ENCODE measurements at places on chromosomes 2 and 18.

DNA sequence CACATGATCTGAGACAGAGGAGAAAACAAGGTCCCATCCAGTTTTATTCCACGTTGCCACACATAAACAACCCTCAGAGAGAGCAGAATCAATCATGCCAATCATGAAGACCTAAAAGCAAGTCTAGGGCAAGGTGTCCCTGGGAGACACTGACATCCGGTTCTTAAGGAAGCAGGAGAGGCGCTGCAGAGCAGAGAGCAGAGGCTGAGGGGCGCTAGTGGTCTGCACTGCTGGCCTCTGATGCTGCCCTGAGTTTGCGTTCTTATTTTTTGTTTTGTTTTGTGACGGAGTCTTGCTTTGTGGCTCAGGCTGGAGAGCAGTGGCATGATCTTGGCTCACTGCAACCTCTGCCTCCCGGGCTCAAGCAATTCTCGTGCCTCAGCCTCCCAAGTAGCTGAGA is 83.3 kb downstream of the SMIM21 start:
- no peak for DNase-seq

GRCh38 chr2:181467966-181468707 is 11.0 kb downstream of the ITGA4 start:
- DNase-seq, result no peak

DNA sequence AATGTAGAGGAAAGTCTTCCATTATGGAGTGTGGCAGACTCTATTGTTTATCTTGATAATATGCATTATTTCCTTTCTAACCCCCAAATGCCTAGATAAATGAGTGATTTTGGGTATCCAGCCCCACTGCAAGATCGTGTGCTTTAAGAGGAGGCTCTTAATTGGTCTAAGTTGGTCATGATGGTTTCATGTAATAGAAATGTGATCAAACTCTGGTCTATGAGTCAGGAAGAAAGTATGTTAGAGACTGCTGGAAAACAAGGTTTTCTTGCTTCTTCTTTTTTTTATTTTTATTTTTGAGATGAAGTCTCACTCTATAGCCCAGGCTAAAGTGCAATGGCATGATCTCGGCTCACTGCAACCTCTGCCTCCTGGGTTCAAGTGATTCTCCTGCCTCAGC is 344.5 kb upstream of the TNP1 start:
- DNase-seq, result no peak

DNA sequence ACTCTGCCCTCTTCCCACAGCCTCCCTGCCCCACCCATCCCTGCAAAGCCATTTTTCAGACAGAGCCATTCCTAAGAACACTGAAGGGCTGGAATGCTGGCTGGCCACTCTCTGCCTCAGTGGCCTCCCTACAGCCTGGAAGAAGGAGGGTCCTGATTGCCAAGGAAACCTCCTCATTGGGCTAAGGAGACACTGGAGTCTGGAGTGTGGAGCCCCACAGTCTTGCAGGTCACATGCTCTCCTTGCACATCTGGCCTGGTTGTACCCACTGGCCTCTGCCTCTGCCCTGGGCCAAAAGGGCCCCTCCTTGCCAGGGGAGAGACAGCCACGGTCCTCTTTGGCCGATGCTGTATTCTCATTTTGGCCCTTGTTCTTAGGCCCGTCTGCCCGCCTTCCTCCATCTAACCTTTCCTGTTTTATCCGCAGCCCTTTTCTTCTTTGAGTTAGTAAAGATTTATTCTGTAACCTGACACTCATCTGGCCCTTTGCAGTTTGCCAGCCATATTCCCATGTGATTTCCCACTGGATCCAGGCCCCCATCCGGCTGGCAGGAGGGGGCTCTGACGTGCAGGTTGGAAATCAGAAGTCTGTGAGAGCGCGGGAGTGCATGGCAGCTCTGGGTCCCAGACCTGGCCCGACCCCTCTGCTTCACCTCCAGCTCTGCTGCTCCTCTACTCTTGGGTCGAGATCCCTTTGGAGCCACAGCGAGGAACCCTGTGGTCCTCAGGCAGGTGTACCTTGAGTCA is 11.0 kb upstream of the CATIP start:
- no peak for DNase-seq

DNA sequence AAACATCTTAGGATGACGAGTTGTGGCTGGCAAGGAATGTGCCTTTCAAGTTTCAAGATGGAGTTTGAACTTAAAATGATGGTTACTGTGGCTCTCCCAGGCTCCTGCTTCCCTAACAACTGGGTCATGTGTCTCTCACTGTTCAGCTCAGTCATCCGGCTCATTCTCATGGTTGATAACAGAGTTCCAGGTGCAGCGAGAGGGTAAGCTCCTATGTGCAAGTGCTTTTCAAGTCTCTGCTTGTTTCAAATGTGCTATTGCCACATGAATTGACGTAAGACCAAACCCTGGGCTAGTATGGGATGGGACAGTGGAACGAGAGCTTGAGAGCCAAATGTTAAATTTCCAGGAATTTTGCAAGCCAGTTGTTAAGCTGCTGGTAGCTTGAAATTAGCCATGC is 19.5 kb upstream of the PUM2 start:
- no peak for DNase-seq

- DNase-seq, result no peak
Observed at GRCh38 chr2:31070339-31071125, 67.7 kb downstream of the GALNT14 start.

- no peak for DNase-seq
Observed at GRCh38 chr2:140589273-140589672, 1541.5 kb downstream of the LRP1B start.

- no peak for DNase-seq
Observed at GRCh38 chr2:193315428-193316091, 1120.8 kb upstream of the TMEFF2 start.

DNA sequence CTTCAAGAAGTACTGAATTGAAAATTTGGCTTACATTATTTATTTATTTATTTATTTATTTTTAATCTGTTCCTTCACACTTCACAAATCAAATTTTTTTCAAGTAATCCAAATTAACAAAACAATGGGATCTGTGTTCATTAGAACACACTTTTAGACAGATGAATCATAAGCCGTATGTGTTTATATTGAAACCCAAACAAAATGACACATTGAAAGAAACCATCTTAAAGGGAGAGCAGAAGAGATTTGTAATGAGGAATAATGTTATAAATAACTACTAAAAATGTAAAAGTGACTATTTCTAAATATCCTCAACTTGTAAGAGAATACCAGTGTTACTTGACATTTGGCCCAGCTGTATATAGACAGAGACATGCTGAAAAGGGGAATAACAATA is 991.0 kb upstream of the CHAC2 start:
- DNase-seq, result no peak

- no peak for DNase-seq
Observed at GRCh38 chr2:213551526-213551925, 267.3 kb downstream of the SPAG16 start.

- no peak for DNase-seq
Observed at GRCh38 chr18:24126155-24126961, 12.5 kb upstream of the CABYR start.

DNA sequence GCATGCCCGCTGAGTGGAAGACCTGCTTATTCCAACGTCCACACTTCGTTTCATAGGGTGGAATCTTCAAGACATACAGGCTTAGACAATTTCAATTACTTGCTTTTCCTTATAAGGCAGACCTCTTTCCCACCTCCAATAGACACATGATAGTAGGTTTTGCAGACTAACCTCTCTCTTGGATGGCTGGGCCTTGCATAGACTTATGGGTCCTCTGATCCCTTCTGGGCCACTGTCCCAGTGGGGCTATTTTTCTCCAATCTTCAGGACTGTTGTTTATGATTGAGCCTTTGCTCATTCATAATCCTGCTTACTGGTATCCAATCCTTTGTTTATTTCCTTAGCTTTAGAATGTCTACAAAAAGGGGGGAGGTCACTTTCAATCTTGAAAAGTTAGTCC is 138.9 kb downstream of the FAM210A start:
- DNase-seq, result no peak

DNA sequence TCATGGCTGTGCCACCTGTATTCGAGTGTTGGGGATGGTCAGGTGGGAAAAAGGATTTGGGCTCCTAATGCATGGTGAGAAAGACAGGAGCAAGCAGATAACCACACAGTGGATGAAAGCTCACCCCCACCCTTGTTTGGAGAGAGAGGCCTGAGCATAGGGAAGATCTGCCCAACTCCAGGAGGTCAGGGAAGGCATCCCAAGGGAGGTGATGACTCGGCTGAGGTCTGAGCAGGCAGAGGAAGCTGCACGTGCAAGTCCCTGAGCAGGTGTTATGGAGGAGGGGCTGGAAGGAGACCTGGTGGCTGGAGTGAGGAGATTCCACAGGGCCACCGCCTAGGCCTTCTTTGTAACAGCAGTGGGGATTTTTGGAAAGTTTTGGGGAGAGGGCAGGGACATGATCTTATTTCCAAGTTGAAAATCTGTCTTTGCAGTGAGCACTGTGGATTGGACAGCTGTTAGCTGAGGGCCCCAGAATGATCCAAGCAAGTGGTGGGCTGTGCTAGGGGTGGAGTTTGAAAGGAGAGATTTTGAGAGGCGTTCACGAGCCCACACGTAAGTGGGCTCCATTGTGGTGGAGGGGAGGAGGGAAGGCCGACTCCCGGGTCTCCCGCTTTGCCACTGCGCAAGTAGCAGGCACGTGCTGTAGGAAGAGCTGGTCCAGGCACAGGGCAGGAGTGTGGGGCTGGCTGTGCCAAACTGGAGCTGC is 228.5 kb downstream of the GLI2 start:
- DNase-seq, result no peak

DNA sequence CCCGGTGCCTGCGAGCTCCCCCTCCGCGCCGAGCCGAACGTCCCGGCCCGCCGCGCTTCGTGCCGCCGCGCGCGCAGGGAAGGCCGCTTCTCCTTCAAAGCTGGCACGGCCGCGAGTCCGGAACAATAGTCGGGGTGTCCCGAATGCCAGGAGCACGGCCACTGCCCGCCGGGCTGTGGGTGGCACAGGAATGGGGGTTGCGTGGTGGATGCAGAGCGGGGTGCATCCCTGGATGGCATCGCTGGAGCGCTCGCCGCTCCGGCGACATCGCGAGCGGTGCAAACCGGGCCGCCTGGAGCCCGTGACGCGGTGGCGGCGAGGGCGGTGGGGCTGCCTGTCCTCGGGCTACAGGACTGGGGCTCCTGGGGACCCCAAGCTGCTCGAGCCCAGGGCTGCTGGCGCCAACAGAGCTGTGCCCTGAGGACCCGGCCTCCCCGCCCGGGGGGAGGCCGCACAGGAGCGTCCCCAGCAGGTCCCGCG is 1.1 kb upstream of the SATB2 start:
- no peak for DNase-seq

DNA sequence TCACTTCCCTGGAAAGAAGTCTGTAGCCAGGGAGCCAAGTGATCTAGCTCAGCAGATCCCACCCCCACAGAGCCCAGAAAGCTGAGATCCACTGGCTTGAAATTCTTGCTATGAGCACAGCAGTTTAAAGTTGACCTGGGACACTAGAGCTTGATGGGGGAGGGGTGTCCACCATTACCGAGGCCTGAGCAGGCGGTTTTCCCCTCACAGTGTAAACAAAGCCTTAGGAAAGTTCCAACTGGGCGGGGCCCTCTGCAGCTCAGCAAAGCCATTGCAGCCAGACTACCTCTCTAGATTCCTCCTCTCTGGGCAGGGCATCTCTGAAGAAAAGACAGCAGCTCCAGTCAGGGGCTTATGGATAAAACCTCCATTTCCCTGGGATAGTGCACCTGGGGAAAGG is 887.2 kb upstream of the LRATD1 start:
- DNase-seq, result no peak

GRCh38 chr18:78069784-78070664 is 820.4 kb downstream of the GALR1 start:
- no peak for DNase-seq

DNA sequence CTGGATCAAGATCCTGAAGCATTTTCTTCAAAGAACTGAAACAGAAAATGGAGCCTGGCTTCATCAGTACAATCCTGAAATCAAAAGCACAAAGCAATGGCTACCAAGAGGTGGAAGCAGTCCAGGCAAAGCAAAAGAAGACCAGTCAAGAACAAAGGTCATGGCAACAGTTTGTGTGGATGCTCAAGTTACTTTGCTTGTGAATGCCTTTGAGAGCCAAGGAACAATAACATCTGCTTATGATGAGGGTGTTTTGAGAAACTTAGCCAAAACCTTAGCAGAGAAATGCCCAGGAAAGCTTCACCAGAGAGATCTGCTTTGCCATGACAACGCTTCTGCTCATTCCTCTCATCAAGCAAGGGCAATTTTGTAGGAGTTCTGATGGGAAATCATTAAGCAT is 723.1 kb downstream of the TMEM182 start:
- DNase-seq, result no peak

- no peak for DNase-seq
Observed at GRCh38 chr2:186256540-186256939, 229.5 kb upstream of the ZC3H15 start.

GRCh38 chr18:42296192-42296591 is 341.2 kb downstream of the PIK3C3 start:
- no peak for DNase-seq

GRCh38 chr2:7634409-7634808 is 717.2 kb downstream of the RNF144A start:
- DNase-seq, result no peak

- no peak for DNase-seq
Observed at GRCh38 chr2:224145751-224146355, 106.8 kb upstream of the SERPINE2 start.

DNA sequence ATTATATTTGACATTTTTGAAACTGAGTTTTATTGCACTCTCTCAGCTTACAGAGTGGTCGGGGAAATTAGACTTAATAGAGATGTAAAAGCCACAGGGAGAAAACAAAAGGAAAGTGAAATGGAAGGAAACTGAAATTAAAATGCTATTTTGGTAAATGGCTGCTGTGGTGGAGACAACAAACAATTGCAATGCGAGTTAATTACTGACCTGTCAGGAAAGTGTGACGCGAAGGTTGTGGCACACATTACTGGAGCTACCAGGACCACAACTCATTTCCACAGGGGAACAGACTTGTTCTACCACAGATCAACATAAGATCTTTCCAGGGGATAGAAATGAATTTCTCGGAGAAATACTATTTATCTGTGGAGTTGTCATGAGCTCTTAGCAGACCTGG is 19.5 kb downstream of the ARHGAP15 start:
- DNase-seq, result no peak

DNA sequence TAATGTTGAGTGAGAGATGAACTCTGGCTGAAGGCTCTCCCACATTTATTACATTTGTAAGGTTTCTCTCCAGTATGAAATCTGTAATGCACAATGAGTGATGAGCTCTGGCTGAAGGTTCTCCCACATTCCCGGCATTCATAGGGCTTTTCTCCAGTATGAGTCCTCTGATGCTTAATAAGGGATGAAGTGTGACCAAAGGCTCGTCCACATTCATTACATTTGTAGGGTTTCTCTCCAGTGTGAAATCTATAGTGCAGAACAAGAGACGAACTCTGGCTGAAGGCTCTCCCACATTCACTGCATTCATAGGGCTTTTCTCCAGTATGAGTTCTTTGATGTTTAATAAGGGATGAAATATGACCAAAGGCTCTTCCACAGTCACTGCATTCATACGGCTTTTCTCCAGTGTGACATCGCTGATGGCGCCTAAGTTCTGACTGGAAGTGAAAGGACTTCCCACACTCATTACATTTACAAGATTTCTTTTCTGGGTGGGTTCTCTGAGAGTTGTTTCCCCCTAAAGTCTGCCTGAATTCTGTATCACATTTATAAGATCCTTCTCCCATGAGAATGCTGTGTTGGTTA is 10.2 kb downstream of the ZNF514 start:
- DNase-seq, result no peak

Measured in NCI-H1930 (cell line).